Activated T-helper 2 cell treated with anti-CD3 and anti-CD28 coated beads, Interferon-gamma antibody, Interleukin-2, Interleukin-4, amounts not matched to agents 10 μg/mL and 5 μg/mL and 100 μg/mL, durations not matched to agents 14 hours and 24 hours and 36 hours (primary cell): ENCODE measurements at places on chromosomes 5 and 9.

- no peak overlapping the region for H3K4me3 ChIP-seq
- DNase-seq: no peak
- no peak overlapping the region for H3K27ac ChIP-seq
- H3K36me3 ChIP-seq: no peaks in the 10 kb centered on the region
Measured at GRCh38 chr5:170407062-170407461, 17.9 kb upstream of the KCNMB1 start.

DNA sequence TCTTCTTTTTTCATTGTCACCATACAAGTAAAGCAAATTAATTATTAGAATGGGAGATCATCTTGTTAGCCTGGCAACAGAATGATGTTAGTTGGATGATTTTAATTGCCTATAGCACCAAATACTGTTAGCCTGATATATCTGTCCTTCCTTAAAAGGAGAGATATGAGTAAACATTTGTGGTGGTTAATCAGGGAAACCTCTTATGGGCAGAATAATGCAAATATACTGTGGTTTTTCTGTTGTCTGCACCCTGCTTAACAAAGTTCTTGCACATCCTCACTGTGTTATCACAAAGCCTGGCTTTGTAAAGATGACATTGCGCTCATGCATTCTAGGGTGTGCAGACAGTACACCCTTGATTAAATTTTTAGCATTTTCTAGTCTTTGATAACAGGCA is 254.9 kb upstream of the SMC2 start:
- H3K27ac ChIP-seq: no peak overlapping the region
- H3K4me1 ChIP-seq: no peaks in the 10 kb centered on the region
- H3K4me3 ChIP-seq: no peak overlapping the region

- DNase-seq: no peak
- H3K4me3 ChIP-seq: no peak overlapping the region
- no peaks in the 10 kb centered on the region for H3K4me1 ChIP-seq
- H3K36me3 ChIP-seq: no peaks in the 10 kb centered on the region
Measured at GRCh38 chr9:21728781-21729180, 73.7 kb upstream of the MTAP start.

DNA sequence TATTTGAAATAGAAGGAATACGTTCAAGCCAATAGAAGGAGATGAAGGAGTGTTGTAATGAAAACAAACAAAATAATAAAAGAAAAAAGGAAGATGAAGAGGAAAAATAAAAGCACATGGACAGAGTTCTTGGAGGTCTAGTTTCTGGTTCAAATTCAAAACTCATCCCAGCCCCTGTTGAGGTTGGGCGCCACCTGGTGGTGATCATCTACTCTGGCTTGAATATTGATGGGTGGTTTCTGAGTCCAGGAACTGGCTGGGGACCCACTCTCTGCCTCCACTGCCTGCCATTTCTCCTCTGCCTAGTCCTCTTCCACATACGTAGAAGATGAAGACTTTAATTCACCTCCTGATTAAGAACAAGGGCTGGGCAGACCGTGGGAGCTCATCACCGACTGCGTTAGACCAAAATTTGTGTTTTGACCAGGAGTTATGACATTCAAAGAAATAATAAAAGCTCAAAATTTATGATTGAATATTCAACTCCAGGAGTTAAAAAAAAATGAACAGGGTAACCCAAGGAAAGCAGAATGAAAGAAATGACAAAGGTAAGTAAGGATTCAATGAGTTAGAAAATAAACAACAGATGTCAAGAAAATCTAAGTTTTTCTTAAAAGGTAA is 99.0 kb upstream of the SLC1A3 start:
- H3K27me3 ChIP-seq: peaks cover 2% of the 10 kb centered on the region
- DNase-seq: peak; percentile 52
- no peak overlapping the region for H3K27ac ChIP-seq
- no peaks in the 10 kb centered on the region for H3K36me3 ChIP-seq

GRCh38 chr5:16869821-16870796 is 66.0 kb downstream of the MYO10 start:
- H3K27me3 ChIP-seq: no peaks in the 10 kb centered on the region
- no peak overlapping the region for H3K27ac ChIP-seq
- no peaks in the 10 kb centered on the region for H3K4me1 ChIP-seq
- H3K36me3 ChIP-seq: no peaks in the 10 kb centered on the region
- no peak for DNase-seq

- no peaks in the 10 kb centered on the region for H3K36me3 ChIP-seq
- DNase-seq: no peak
- H3K4me3 ChIP-seq: no peak overlapping the region
- H3K4me1 ChIP-seq: peaks cover 2% of the 10 kb centered on the region
Measured at GRCh38 chr9:38141746-38142591, 72.9 kb upstream of the SHB start.
